ENCODE measurements at places on chromosomes 6 and 20.

- no peak for DNase-seq
Observed at GRCh38 chr20:9460518-9460917, 53.9 kb upstream of the LAMP5 start.

GRCh38 chr20:13333793-13334192, 112.7 kb downstream of the ISM1 start:
- no peak for DNase-seq

DNA sequence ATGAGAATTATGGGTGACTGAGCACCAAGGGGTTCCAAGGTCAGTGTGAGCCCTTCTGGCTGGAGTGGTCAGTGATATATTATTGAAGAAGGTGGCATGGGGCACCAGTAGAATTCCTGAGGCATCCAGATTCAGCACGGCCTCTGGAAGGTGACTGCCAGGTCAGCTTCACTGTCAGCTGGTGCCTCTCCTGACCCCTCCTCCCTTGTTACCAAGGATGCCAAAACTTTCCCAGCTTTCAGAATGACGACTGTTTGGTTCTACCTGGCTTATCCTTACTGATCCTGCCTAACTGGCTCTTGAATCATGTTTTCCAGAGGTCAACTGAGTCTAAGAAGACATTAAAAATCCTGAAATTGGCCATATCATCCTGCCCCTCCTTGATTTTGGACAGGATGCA, 189.2 kb upstream of the AGPAT4 start:
- no peak for DNase-seq

GRCh38 chr6:158963020-158963808, 36.8 kb downstream of the RSPH3 start:
- no peak for DNase-seq

DNA sequence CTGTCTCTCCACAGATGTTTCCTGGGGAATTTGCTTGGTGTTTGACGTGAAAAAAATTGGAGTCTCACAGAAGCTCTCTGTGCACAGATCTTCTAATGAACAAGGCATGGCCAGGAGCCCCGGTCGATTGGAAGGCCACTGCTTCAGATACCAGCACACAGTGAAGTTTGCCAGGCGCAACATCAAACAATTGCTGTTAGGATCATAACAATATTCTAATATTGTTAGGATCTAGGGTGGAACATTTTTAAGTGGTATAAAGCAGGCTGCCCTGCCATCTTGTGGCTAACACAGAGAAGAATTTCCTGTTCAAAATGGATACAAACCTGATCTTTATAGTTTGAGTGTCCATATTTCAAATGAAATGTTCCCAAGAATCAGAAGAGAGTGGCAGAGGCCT, 64.1 kb downstream of the C6orf118 start:
- DNase-seq = no peak

- DNase-seq = no peak
Observed at GRCh38 chr20:48815537-48815936, 12.3 kb downstream of the PREX1 start.

- DNase-seq = no peak
Observed at GRCh38 chr6:148044261-148044751, 298.3 kb upstream of the SASH1 start.

GRCh38 chr6:36025260-36025931, 955 bp upstream of the SLC26A8 start:
- DNase-seq = no peak

GRCh38 chr6:166826264-166826663, 130.1 kb downstream of the RNASET2 start:
- no peak for DNase-seq

DNA sequence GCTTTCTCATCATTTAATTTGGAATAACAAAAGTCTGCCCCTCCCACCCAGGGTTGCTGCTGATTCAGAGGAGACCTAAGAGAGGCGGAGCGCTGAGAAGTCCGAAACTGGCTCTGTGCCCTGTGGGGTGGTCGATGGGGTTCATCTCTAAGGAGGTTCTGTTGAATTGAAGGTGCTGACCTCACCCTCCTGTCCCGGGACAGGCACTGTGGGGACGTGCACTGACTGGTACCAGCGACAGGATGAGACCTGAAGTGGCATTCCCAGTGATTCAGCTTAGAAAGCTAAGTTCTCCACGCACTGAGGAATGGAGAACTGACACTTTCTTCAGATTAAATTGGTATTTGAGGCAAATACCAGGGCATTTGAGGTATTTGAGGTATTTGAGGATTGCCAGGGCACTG, 1.3 kb downstream of the GUCA1B start:
- no peak for DNase-seq

- DNase-seq = no peak
Observed at GRCh38 chr6:36955136-36955535, 598 bp downstream of the PI16 start.

DNA sequence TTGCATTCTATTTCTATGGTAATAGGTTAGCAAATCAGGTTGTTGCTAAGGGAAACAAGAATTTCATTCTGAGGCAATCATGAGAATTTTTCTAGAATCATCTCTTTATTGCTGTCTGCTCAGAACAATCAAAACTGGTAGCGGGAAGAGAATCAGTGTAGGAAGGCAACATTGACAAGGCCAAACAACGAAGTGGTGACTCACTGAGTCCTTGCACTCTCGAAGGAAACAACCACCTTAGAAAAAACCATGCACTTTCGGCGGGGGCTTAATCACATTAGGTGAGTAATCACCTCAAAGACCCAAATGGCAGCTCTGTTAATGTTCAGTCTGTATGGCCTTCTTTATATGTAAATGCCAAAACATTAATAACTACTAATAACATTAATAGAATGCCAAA, 78.8 kb upstream of the MAP7 start:
- DNase-seq = no peak

DNA sequence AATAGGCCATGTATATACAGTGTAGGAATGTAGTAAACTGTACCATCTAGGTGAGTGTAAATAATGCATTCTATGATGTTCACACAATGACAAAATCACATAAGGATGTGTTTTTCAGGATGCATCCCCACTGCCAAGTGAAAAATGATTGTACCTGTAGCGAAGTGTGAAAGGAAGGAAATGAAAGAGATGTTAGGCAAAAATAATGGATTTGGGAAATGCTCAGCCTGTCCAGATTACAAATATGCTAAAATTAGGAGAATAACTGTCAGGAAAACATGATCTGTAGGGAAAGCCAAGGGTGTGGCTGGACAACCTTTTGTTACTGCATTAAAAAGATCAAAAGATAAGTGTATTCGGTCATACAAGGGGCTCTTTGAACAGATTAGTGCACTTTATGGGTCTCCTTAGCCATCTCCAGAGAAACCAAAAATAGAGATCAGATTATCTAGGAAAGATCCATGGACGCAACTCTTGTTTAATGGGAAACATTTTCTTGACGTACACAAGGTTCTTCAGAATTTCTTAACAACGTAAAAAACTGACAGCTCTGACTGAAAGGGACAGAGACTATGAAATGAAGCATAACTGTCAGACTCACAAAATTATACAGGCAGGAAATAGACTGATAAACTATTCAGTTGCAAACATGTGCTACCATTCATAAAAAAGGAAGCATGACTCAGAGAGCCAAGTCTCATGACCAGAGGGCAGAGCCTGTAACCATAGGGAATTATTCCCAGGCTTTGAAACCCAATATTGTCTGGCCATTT, 253.6 kb upstream of the RAB32 start:
- no peak for DNase-seq

DNA sequence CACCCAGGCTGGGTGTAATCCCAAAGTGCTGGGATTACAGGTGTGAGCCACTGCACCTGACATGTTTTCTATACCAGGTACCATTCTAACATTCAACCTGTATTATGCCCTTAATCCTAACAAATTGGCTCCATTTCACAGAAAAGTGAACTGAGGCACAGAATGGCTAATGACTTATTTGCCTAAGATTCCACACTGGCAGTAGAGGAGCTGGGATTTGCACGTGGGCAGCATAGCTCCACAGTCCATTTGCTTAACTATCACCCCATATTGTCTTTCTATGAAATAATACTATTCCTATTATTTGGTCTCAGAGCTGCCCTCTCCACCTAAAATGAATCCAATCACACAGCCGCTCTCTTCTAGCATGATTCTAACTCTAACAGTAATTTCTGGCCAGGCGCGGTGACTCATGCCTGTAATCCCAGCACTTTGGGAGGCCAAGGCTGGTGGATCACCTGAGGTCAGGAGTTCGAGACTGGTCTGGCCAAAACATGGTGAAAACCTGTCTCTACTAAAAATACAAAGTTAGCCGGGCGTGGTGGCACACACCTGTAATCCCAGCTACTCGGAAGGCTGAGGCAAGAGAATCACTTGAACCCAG, 23.3 kb upstream of the MYMX start:
- no peak for DNase-seq

- DNase-seq = no peak
Observed at GRCh38 chr6:126198631-126199030, 141.3 kb upstream of the CENPW start.

GRCh38 chr20:57680131-57680716, 29.6 kb downstream of the PMEPA1 start:
- no peak for DNase-seq

- no peak for DNase-seq
Observed at GRCh38 chr20:63553933-63554290, at the start of gene FNDC11. Gene FNDC11, plus strand, starts transcription at chr20:63554159. Its CDS starts 1,505 bp downstream, at chr20:63555664.

GRCh38 chr6:81727876-81728517, 24.5 kb downstream of the TENT5A start:
- DNase-seq = no peak

GRCh38 chr6:111195656-111196055, 108.4 kb downstream of the SLC16A10 start:
- DNase-seq = no peak

DNA sequence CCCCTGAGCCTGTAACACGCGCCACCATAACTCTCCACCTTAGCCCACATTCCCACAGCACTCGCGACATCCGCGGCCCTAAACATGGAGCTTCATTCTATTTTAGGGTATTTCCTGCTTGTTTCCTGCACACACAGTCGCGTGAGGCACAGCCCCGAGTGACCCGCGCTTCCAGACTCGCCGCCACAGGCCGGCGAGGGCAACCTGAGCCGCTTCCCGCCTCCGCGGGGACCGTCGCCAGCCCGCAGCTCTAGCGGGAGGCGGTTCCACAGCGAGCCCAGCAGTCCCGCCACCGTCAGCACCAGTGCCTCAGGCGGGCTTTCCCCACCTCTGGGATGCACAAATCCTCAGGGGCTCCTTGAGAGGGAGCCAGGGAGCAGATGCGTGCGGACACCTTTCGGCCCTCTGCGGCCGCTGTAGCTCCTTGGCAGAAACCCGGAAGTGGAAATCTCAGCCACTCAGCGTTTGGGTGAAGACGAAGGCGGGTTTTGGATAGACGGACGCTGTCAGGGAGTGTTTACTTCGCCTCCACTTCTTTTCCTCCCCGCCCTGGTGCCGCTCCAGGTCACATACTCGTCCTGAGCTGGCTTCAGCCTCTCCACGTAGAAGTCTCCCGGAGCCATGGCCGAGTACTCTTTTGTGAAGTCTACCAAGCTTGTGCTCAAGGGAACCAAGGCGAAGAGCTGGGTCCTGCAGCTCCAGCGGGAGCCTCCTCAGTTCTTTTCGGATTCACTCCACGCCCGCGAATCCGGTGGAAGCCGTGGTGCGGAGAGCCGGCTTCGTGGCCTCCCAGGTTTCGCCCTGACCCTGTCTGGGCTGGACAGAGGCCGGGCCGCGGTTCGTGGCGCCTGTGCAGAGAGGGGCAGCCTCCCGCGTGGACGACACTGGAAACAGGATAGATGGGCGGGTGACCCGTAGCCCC, 2177.4 kb upstream of the DEFB115 start:
- no peak for DNase-seq

GRCh38 chr20:19974630-19975435, 42.3 kb upstream of the NAA20 start:
- DNase-seq = no peak

DNA sequence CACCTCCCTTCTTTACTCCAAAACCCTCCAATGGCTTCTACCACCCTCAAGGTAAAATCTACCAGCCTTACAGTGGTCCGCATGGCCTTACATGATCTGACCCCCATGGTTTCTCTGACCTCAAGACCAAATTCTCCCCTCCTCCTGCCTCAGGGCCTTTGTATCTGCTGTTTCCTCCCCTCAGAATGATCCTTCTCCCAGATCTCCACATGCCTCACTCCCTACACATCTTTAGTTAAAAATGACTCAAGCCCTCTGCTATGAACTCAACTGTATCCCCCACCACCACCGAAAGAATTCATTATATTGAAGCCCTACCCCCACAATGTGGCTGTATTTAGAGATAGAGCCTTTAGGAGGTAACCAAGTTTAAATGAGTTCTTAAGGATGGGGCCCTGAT, 4.1 kb downstream of the SLC23A2 start:
- no peak for DNase-seq

GRCh38 chr20:38091441-38092216, 58.1 kb downstream of the RPRD1B start:
- DNase-seq = no peak

- no peak for DNase-seq
Observed at GRCh38 chr20:47262365-47263013, 94.0 kb downstream of the ZMYND8 start.

GRCh38 chr6:136359851-136360250, 70.2 kb upstream of the BCLAF1 start:
- DNase-seq = no peak

DNA sequence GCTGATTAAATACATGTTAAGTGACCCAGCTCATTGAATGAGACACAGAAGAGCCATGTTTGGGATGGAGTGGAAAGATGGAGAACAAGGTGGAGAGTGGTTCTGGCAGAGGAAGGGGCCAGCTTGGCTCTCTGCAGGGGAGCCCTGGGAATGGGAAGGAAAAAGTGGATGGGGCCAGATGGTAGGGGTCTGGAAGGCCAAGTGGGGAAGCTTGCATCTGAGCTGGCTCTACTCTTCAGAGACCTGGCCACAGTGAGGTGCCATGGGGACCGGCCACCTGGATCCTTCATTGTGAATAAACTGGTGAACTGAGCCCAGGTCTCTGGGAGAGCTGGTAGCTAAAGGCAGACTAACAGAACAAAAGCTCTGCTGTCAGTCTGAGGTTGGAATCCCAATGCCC, 48.9 kb upstream of the SIRPA start:
- DNase-seq = no peak

- no peak for DNase-seq
Observed at GRCh38 chr20:3908667-3909066, 19.5 kb downstream of the PANK2 start.

DNA sequence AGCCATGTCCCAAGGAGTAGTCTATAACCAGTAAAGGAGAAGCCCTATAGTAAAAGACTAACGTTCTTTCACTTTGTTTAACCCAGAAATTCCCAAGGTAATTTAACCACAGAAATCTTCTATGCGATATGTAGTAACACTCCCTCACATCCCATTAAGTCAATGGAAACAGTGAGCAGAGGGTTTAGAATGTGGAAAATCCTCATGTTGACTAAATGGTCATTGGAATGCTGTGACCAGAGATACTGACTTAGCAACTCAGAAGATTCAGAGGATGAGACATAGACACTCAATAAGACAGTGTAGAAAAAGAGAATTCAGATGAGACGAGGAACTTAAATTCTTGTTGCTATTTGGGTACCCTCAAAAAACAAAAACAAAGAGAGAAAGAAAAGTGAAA, 562.2 kb upstream of the NOX3 start:
- DNase-seq = no peak

All from stimulated activated CD8-positive, alpha-beta memory T cell treated with anti-CD3 and anti-CD28 coated beads, Interleukin-2, amount 100 ng/mL, for 48 hours (primary cell).